Muscle of leg (tissue), 16 donors: ENCODE measurements at places on chromosomes 2 and 18. TPM values are rescaled to one million over a fixed set of nuclear protein-coding genes. Genes with fewer than 3 reads are reported as not detected.

DNA sequence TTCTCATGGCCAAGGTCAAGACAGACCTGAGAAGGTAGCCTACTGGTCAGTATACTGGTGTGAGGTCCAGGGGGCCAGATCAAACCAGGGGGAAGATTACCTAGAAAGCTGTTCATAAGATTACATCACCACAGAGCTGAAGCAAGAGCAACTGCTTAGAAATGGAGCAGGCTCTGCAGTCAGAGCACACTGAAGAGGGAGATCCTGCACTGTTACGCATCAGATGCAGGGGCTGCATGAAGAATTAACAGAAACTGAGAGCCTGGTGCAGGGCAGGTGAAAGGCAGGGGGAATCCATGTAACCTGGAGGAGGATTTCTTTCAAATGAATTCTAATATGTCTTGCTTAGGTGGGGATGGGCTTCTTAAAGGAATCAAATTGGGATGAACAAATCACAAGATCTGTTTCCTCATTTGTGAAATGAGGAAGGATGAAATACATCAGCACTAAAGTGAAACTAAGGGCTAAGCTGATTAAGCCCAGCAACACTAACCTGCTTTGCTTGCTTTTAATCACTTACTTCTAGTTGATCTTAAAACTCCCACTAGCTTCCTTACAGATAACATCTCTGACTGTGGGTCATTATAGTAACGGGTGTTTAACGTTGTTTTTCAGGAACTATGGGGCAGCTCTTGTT lies 74.3 kb upstream of the ADAM23 start:
- DNase-seq: peak; percentile 41

- no peak for DNase-seq
Measured at GRCh38 chr2:201128033-201128432, 12.1 kb downstream of the CFLAR start.

Gene MYOM1
- total RNA-seq: 377 TPM

DNA sequence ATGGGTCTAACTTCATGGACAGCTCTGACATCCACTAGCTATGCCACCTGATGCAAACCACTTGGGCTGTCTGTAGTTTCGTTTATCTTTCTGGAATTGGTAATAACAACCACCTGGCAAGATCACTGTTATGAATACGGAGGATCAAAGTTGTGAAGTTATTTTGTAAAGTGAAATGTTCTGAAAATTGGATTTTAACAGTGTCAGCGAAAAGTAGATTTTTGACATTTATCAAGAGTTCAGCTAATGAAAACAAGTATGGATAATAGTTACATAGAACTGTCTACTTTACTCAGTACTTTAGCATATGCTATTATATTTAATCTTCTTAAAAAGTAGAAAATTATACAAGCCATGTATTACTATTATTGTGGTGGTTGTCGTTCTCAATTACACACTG lies 813.8 kb downstream of the RNF144A start:
- no peak for DNase-seq

DNA sequence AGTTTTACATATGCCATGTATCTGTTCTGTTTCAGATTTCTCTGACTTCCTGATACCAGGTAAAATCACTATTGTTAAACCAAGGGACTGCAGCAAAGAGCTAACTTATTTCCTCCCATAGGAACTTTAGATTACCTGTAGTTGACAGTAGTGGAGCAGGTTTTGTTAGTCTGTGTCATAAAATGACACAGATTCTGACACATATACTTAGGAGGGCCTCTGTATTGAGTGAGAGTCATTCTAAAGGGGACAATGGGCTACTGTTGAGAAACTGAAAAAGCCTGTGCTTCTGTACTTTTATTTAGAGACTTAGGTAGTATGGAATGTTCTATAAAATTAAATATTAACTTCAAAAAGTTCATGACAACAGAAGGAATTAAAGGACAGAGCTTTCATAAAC lies 48.2 kb downstream of the KCMF1 start:
- DNase-seq: no peak
